ENCODE measurements at places on chromosomes 4 and X. TPM values are rescaled to one million over a fixed set of nuclear protein-coding genes. Genes with fewer than 3 reads are reported as not detected.

Gene HPGD
- 0.30 TPM for total RNA-seq

Gene COX7B2
- not detected for total RNA-seq

Gene CLGN
- 3.0 TPM for total RNA-seq

Gene ALPK1
- total RNA-seq: 19.3 TPM

Gene HDX
- 5.3 TPM for total RNA-seq

Gene BMPR1B
- 0.74 TPM for total RNA-seq

Gene ZRSR2
- 7.1 TPM for total RNA-seq

Gene CLDN2
- total RNA-seq: 0.14 TPM

Gene MBNL3
- 0.30 TPM for total RNA-seq

Gene PRSS12
- 120 TPM for total RNA-seq

Gene DAPP1
- not detected for total RNA-seq

Gene TCEAL7
- 15.9 TPM for total RNA-seq

Gene ARSJ
- 23.5 TPM for total RNA-seq

Gene SMIM43
- 1.2 TPM for total RNA-seq

Gene FRG2
- total RNA-seq: not detected

Gene SCRG1
- 8.3 TPM for total RNA-seq

Gene MAGEA6
- total RNA-seq: not detected

Gene RRH
- not detected for total RNA-seq

Gene NDNF
- total RNA-seq: 1.5 TPM

Gene PAGE4
- not detected for total RNA-seq

Gene SLC9A7
- 158 TPM for total RNA-seq

Gene MSX1
- 5.3 TPM for total RNA-seq

Gene PDCL2
- not detected for total RNA-seq
